ENCODE measurements at places on chromosomes 4 and X. TPM values are rescaled to one million over a fixed set of nuclear protein-coding genes. Genes with fewer than 3 reads are reported as not detected.

Gene SRPK3
- 2.7 TPM for polyA plus RNA-seq

Gene ADH4
- 1.1 TPM for polyA plus RNA-seq

Gene CLTRN
- polyA plus RNA-seq: 20.8 TPM

Gene NXF2
- polyA plus RNA-seq: 0.24 TPM

Gene GALNT7
- 40.0 TPM for polyA plus RNA-seq

Gene KDM6A
- polyA plus RNA-seq: 56.1 TPM

Gene SOD3
- 17.1 TPM for polyA plus RNA-seq

Gene AADAT
- 22.9 TPM for polyA plus RNA-seq

Gene IQCM
- polyA plus RNA-seq: not detected

Gene MFAP3L
- 22.9 TPM for polyA plus RNA-seq

Gene KCNE5
- 6.5 TPM for polyA plus RNA-seq

Gene PDE5A
- 36.6 TPM for polyA plus RNA-seq

Gene MAGIX
- polyA plus RNA-seq: 4.6 TPM

Gene LRCH2
- polyA plus RNA-seq: 11.6 TPM

Gene MAPK10
- 54.5 TPM for polyA plus RNA-seq

Gene GLRA2
- polyA plus RNA-seq: 0.34 TPM

GRCh38 chr4:55386840-55387239, 8.9 kb upstream of the TMEM165 start:
- DNase-seq: no peak

DNA sequence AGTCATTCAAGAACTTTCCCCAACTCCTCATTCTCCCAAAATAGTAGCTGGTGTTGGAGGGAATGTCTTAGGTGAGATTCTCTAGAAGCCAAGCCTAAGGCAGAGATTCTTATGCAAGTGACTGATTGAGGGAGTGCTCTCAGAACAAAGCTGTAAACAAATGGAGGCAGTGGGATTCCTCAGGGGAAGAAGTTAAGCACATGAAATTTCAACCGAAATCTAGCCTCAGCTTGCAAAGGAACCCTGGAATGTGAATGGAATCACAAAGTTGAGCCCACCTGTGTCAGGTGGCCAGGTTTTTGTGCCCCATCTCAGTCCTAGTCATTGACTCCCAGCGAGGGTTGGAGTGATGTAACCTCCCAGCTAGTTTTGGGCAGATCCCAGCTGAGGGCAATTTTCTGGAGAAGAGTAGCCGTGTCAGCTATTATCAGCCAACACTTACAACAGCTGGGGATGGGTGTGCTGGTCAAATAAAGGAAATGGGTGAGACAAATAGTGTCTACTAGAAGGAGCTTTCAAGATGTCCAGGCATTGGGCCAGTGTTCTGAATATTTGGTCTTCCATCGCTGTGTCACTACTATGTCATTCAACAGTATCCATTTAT, 29.7 kb upstream of the FGF2 start:
- no peak for DNase-seq

DNA sequence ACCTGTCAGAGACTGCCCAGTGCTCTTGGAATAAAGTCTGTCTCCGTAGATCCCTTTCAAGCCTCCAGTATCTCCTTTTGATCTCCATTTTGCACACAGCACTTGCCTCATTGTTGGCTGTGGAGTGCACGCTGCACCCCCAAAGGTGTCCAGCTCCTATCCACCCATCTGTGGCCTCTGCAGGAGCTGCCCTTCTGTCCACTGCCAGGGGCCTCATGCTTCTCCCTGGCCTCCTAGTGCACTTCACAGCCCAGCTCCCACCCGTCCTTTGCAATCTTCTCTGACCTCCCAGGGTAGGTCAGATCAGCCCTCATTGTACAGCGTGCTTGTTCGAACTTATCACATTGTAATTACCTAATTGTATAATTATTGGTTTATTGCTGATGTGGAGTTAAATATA, 18.9 kb downstream of the KIT start:
- no peak for DNase-seq

GRCh38 chr4:119266153-119266552, 53.6 kb downstream of the USP53 start:
- DNase-seq: no peak

GRCh38 chr4:4945021-4945420, 74.2 kb downstream of the CYTL1 start:
- DNase-seq: no peak

GRCh38 chrX:22760513-22761057, 239.2 kb upstream of the DDX53 start:
- no peak for DNase-seq

GRCh38 chr4:172630280-172630679, 538.3 kb upstream of the GALNT7 start:
- no peak for DNase-seq

DNA sequence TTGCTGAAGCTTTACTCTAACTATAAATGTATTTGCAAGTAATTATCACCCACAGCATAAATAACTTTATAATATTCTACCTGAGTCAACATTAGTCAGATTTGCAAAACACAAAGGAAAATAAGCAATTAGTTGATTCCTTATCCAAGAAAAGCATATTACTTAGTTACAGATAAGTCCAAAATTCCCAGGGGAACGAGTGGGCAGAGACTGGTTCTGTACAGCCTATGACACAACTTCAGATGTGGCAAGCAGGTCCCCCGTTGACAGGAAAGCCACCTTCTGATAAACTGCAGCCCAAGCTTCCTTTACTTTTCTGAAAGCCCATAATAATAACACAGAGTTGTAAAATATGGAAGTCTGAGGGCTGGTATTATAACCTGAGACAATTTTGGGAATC, 62.4 kb upstream of the NDP start:
- no peak for DNase-seq

- no peak for DNase-seq
Observed at GRCh38 chrX:133776072-133776471, 209.3 kb downstream of the GPC3 start.

DNA sequence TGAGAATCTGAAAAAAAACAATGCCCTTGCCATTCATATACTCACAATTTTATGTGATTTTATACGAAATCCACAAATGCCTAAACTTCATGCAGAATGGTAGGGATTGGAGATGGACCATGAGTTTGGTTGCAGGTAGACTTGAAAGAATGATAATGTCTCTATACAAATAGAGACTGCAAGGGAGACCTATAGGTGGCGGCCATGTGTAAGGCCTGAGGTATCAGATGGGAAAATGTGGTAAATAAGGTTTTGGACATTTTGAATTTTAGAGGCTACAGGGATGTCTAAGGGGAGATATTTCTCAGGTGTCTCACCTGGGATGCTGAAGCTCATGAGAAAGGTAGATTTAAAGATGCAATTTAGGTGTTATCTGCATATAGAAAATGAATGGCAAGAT, 78.0 kb downstream of the GABRB1 start:
- DNase-seq: no peak

DNA sequence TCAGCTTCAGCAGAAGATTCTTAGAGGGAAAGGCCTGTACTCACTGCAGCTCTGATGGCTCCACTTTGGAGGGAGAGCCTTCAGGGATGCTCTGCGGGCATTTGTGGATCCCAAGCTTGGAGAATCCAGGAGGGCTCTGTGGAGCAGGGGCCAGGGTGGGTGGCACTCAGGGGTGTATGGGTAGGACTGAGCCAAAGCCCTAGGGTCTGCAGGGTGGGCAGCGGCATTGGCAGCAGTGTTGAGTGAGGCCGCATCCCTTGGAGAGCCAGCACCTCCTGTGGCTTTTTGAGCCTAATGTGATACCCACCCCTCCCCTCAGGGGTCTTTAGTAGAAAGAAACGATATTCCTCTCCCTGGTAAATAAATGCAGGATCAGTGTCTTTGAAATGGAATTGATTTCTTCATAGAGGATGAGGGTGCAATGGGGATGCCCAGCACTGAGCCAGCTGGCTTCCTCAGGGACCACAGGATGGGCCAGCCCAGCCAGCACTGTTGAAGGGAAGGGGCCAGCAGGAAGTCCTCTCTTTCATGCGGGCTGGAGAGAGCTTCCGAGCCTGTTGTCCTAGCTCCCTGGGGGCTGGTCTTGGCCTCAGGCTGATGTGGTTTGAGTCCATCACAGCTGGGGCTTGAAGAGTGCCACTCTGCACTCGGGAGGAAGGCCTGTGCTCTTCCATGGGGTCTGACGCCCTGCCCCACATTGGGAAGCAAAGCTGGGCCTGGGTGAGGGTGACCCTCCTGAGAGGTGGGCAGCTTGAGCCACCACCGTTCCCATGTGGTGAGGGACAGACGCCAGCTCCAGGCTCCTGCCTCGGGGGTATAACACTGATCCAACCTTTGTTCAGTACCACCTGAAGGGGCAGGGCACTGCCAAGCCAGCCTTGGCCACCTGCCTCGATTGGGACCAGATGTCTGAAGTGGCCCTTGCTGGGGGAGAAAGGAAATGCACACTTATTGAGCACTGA, 49.5 kb downstream of the PSAPL1 start:
- DNase-seq: no peak

- DNase-seq: peak; percentile 15
Observed at GRCh38 chrX:115372152-115372551, 82.6 kb downstream of the LUZP4 start.

DNA sequence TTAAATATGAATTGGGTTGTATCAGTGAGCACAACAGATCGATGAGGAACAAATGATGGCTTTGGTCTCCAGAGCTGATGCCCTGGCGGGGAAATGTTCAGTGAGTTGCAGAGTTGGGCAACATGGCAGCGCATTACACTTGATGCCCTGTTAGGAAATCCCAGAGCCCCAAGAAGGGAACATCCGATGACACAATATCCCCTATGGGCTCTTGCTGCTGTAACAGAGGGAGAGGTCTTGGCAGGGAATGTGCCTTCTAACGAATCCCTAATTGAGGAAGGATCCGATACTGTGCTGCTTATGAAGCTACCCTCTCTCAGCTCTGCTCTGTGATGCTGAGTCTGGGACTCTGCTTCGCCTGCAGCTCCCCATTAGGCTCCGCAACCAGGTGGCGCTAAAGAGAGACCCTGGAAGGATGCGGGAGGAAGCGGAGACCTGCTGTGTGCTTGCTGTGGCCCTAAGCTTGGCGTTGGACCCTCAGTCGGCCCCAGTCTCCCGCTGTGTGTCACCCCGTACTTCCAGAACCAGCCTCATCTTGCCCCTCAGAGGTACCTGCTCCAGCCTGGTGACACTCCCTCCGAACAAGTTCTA, 38.9 kb downstream of the PDHA1 start:
- peak; percentile 27 for DNase-seq

DNA sequence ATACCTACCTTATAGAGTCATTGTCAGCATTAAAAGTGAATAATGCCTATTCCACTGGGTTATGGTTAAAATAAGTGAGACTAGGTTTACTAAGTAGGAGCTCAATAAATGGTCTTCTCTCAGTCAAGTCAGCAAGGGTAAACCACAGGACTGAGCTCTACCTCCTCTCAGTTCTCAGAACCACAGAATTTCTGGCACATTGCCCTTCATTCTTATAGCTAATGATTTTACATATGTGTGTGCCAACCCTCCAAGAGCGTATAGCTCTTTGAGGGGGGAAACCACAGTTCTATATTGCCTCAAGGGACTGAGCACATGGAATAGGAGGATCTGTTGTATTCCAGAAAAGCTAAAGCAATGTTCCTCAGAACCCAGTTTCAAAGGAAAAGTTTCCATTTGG, 124.8 kb downstream of the ATG4A start:
- DNase-seq: no peak

GRCh38 chr4:71607780-71608677, 175.8 kb downstream of the GC start:
- DNase-seq: no peak

- no peak for DNase-seq
Observed at GRCh38 chrX:153884136-153884535, 1.8 kb downstream of the L1CAM start.

GRCh38 chr4:176309046-176309445, 10.7 kb upstream of the SPCS3 start:
- DNase-seq: no peak

DNA sequence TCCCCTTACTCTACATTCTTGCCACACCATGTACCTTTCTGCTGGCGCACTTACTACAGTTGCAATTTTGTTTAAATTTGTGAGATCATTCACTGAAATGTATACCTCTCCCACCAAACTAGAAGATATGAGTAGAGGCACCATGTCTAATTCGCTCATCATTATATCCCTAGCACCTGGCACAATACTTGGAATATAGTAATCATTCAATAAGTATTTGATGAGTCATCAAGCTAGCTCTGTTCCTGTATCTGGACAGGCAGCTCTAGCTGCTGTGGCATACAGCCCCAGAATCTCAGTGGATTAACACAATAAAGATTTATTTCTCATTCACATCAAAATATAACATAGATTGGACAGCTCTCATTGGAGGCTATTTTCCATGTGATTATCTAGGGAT, 245.9 kb downstream of the IDS start:
- DNase-seq: no peak

DNA sequence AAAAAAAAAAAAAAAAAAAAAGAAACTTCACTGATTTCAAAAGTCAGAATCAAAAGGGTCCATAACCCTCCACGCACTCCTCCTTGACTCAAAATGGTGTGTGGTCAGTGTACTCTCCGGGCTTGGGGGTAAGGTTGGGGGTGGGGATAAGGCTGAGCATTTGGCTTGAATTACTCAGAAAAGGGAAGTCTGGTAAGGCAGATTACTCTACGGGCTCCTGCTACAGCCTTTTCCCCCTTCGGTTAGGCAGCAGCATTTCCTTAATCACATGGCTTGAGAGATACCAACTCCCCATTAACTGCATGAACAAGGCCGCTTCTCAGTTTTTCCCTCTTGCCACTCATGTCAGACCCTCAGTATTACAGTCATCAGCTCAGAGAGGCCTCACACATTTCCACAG, 135.4 kb upstream of the DUSP21 start:
- no peak for DNase-seq

GRCh38 chr4:154367659-154368058, 123.9 kb downstream of the DCHS2 start:
- DNase-seq: no peak

GRCh38 chrX:57453901-57454300, 137.9 kb upstream of the ZXDB start:
- DNase-seq: no peak

- DNase-seq: no peak
Observed at GRCh38 chr4:47493238-47494123, 8.4 kb downstream of the ATP10D start.

DNA sequence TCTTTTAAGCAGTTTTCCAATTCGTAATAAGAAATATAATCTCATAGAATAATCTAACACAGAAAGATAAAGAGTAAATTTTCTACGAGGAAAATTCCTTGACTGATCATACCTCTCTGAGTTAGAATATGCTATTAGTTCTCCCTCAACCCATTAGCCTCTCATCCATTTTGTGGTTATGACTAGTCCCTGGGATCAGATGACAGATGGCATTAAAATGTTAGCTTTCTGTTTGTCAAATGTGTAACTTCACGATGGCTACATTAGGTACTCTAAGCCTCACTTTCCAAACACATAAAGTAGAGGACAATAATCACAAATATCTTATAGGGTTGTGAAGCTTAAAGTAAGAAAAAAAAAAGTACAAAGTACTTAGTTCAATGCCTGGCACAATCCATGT, 112.2 kb downstream of the ZAR1 start:
- DNase-seq: no peak

- DNase-seq: no peak
Observed at GRCh38 chrX:94454606-94455005, 780.6 kb downstream of the FAM133A start.

GRCh38 chr4:664713-665231, 9.3 kb downstream of the ATP5ME start:
- no peak for DNase-seq
